ENCODE measurements at places on chromosomes 1 and 21.

DNA sequence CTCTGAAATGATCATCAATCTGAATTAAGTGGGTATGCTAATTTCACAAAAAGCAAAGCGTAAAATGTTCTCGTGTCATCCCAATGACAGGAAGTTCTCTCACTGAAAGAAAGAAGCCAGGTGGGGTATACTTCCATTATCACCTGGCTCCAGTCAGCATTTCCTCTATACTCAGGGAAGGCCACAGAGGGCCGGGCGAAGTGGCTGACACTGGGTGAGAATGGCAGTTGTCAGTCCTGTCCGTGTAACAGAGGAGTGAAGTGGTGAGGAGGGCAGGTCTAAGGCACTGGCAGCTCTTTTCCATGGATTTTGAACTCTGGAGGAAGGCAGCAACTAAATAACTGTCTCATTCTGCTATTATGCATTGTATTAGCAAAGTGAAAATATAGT, 60.4 kb downstream of the CAPN2 start:
- DNase-seq: no peak

DNA sequence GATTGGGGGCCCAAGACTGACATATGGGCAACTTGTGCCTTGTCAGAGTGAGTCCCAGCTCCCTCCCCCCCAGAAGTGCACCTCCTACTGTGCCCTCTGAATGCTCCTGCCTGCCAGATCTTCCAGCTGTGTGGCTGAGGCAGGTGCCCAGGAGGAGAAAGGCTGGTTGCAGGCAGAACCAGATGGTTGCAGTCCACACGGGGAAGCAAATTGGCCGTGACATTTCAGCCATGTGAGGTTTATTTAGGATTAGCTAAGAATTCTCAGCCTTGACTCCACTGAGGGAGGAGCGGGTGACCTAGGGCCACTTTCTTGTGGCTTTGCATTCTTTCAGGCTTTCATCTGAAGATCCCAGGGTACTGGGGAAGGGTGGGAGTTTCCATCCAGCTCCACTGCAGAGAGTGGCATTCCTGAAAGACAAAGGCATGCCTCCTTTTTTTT, 33.8 kb downstream of the PEX14 start:
- DNase-seq: no peak

DNA sequence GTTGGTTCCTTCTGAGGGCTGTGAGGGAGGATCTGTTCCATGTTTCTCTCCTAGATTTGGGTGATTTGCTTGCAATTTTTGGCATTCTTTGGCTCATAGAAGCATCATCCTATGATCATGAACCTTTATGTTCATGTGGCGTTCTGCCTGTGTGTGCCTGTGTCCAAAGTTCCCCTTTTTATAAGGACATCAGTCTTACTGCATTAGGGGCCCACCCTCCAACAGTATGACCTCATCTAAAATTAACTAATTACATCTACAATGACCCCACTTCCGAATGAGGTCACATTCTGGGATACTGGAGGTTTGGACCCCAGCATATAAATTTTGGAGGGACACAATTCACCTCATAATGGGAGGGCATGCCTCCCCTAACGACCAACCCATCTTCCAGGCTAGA, 12.8 kb upstream of the CAMK1G start:
- no peak for DNase-seq

DNA sequence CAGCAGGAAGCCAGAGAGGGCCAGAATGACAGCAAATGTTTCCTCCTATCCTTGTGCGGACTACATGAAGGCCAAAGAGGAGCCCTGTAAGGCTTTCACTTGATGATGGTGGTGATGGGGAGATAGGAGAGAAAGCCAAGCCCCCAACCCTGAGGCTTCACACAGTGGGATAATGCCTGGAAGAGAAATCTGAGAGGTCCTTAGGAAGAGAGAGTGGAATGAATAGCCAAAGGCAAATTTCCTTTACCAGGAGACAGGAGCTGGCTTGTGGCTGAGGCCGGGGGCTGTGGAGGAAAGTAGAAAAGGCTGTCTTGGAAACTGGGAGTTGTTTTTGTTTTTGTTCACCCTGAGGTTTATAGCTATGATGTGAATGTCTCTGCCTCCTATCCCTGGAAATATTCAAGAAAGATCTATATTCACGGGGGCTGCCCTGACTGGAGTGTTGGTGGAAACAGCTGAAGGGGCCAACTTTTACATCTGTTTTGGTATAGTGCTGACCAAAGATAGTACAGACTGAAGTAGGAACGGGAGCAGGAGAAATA, 13.0 kb upstream of the RNF19B start:
- no peak for DNase-seq

DNA sequence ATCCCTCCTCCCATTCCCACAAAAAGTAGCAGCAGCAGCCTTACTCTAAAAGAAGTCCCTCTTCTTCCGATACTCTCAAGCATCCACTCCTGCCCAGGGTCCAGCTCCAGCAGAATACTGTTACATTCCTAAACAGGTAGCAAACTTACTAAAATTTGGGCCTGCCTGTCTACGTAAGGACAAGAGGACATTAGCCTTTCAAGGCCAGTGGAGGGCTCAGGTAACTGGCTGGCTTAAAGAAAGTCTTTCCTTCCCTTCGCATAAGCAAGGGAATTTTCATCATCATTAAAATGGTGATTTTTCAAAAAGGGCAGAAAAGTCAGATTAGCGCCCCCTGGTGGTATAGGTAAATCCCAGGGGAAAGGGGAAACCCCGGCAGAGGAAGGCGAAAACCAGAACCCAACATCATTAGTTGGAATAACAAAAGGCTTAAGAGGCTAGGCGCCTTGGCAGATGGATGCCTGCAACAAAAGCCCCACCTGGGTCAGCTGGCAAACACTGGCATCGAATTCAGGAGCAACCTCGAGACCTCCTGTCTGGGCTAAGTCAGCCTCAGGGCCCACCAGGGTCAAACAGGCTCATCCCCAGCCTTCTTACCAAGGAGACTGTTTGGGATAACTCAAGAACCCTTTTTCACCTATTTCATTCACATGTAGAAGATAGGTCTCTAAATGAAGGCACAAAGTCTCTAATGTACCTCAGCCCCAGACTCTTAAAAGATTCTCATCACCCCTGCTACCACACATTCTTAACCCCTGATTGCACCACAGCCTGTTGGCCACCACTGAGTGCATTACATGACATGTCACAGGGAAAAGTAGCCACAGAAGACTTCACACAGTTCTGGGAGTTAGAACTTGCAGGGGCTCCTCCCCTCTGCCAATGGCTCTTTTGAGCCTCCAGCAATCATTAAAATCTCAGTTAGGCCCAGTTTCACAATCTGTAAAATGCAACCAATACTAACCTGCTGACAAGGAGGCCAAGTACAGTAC, 36.7 kb downstream of the ERI3 start:
- DNase-seq: peak; percentile 29

DNA sequence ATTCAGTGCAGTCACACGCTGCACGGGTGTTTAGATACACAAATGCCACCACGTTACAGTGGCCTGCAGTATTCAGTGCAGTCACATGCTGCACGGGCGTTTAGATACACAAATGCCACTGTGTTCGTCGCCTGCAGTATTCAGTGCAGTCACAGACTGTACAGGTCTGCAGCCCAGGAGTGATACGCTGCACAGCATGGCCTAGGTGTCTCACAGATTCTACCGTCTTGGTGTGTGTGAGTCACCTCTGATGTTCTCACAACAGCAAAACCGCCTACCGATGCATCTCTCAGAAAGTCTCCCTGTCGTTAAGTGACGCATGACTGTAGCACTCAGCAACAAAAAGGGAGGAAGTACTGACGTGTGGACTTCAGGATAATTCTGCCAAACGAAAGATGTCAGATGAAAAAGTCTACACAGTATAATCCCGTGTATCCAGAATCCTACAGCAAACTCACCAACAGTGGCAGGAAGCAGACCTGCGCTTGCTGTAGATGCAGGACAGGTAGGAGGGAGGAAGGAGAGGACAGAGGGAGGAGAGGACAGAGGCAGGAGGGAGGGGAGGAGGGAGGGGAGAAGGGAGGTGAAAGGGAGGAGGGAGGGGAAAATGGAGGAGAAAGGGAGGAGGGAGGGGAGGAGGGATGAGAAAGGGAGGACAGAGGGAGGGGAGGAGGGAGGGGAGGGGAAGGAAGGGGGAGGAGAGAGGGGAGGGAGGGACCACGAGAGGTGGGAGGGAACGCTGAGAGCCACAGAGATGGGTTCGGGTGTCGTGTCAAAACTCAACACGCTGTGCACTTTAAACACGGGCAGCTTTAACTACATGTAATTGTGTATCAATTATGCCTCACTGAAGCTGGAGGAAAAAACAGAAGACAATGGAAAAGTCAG, 36.3 kb upstream of the PCBP3 start:
- peak; percentile 44 for DNase-seq

GRCh38 chr1:20356850-20357459, 66.3 kb downstream of the VWA5B1 start:
- DNase-seq: no peak

DNA sequence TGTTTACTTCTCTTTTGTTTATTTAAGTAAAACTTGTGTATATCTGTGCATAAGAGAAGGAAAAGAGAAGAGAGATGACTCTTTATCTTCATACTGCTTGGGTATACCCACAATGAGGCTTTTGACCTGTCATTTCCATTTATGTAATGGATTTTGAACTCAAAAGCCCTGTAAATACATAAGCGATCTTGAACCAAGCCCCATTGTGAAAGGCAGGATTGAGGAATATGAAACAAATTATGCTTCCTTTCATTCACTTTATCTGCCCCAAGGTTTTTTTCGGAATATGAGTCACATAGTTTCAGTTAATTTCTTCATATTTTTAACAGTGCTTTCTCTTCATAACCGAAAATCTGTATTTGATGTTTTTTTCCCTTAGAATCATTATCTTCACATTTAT, 21.4 kb downstream of the CNST start:
- DNase-seq: no peak

- DNase-seq: no peak
These were observed 22.7 kb downstream of the KRTAP10-1 start for GRCh38 chr21:44517175-44517899.

DNA sequence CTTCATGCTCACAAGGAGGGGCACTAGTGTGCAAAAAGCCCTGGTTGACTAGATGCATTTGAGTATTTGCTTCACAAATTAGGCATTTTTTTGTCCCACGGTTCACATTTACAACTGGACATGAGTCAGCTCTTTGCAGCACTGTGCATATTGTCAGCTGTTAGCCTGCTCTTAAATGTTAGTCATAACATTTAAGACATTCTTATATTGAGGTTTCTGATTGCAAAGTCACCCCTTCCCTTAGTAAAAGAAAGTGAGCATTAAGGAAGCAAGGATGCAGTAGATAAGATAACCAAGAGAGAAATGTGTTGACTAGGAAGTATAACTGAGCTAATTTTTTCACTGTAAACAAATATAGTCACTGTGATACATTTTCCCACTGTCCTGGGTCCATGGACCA, 132.6 kb upstream of the CTTNBP2NL start:
- no peak for DNase-seq

- no peak for DNase-seq
These were observed 124.8 kb downstream of the ESRRG start for GRCh38 chr1:216598448-216598847.

DNA sequence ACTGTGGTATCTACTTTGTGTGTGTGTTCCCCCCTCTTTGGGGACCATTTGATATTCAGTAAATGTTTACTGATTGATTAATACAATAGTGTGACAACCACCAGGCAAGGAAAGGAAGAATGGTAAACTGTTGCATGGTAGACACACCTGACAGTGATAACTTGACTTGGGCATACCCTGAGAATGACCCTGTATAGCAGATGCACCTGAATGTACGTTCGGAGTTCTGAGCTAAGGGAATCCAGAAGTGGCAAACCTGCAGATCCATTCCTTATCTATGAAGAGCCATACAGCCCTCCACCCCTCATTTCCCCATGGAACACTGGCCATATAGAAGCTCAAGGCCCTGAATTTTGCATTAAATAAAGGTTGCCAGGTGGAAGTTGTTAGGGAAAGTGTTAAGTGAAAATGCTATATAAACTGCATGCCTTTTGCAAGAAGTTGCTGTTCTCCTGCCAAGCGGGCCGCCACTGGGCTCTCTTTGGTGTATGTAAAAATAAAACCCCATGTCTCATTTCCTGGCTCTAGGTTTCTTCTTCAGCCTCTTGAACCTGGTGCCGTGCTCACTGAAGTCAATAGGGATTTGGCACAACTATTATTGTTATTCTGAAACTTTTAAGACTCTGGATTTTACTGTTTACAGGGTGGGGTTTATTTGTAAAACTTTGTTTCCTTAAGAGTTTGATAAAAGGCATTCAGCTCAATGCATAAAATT, 32.6 kb upstream of the DENND1B start:
- no peak for DNase-seq

DNA sequence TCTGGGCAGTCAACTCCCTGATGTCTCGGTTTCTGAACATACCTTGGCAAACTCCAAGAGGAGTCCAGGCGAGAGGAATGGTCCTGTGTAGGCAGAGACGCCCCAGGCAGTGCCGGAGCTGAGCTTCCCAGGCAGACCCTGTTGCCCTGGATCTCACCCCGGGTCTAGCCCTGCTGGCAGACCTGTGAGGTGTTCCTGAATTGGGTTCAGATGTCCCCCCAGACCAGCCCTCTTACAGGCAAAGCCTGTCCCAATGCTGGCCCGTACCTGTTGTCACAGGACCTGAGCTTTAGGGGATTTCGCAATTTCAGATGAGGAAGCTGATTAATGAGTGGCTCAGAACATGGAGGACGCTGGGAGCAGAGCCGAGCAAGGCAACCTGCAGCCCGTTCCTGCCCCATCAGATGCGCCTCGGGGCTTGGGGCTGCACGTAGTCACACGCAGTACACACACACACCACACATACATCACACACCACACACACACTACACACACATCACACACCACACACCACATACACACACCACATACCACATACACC, 38.5 kb upstream of the PDE9A start:
- peak; percentile 43 for DNase-seq

DNA sequence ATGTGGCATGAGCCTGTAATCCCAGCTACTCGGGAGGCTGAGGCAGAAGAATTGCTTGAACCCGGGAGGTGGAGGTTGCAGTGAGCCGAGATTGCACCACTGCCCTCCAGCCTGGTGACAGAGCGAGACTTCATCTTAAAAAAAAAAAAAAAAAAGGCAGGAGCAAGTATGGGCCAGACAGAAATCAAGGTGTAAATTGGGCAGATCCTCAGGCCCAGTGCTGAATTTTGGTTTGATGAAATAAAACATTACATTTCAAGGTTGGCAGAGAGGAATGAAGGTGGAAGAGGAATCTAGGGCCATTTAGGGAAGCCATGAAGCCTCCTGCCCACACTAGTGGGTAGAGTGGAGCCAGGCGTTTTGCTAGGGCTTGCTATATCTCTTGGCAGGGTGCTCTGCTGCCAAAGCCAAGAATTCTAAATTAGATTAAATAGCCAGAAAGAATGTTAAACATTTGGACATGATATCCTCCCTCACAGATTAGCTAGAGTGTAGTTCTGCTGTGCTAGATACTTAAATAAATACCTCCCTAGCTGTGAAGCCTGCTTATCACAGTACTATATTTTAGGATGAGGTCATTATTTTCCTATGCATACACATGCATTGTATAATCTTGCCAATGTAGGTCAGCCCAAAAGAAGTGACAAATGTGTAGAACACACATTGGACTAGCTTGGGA, 16.6 kb upstream of the LGALS8 start:
- DNase-seq: no peak

GRCh38 chr1:63828322-63829044, 54.7 kb downstream of the ROR1 start:
- DNase-seq: no peak
